ENCODE measurements at places on chromosomes 16 and 17.

DNA sequence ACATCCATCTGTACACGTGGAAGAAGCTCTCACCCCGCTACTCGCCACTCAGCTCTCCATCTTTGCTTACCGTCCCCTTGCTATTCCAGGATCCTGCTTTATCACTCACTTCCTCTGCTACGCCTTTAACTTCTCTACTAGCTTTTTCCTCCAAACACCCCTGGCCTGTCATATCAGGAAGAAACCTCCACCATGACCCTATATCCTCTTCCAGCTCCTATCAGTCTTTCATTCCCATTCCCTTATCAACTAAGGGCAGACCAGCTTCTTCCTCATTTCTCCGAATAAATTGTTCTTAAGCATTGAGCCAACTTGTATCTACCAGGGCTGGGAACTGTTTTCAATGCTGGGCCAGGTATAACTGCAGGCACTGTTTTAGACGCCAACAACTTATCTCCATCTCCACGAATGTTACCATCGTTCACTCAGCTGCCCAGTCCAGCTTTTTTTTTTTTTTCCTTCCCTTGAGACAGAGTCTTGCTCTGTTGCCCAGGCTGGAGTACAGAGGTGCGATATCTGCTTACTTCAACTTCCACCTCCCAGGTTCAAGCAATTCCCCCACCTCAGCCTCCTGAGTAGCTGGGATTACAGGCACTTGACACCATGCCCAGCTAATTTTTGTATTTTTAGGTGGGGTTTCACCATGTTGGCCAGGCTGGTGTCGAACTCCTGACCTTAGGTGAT lies 4.3 kb downstream of the IQCK start:
- DNase-seq: no peak

DNA sequence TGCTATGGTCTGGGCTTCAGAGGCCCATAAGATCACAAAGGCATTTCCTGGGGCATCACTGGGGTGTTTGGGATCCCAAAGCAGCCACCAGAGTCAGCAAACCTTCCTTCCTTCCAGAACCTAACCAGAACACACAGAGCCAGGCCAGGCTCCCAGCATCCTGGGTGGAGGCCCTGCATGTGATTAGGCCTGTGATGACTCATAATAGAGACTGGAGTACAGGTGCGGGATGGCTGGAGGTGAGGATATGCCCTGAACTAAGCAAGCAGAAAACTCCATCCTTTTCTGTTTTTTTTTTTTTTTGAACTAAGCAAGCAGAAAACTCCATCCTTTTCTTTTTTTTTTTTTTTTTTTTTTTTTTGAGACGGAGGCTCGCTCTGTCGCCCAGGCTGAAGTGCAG lies 17.7 kb upstream of the GFOD2 start:
- no peak for DNase-seq

DNA sequence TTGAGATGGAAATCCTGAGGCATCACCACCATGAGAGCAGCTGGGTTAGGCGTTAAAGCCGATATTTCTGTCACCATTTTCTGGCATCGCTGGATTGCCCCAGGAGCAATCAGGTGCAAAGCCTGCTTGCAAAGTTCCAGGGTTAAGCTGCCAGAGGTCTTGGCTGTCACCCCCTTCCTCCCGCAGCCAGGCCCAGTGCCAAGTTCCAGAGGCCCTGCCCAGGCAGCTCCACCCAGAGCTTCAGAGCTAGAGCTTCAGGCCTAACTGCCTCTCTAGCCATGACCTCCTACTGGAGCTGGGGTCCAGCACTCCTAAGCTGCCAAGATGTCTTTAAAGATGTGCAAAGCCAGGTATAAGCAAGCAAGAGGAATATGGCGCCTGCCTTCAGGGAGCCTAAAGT lies 8.8 kb upstream of the TMEM238L start:
- no peak for DNase-seq

DNA sequence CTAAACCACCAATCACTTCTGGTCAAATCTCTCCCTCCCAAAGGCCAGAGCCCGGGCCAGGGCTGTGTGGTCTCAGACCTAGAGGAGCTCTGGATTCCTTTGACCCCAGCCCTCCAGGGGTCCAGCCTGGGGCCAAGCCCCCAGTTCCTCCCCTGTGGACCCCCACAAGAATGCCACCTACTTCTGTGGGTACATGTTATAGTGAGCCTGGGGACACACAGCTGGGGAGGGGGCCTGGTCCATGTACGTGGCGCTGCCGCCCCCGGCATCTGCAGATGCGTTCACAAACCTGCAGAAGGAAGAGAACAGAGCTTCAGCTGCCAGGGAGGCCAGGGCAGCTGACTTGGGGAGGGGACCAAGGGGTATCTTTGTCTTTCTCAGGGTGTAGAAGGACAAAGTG lies 7.9 kb upstream of the GHDC start:
- no peak for DNase-seq

- no peak for DNase-seq
These were observed 5.8 kb upstream of the MYO1D start for GRCh38 chr17:32882734-32883133.

DNA sequence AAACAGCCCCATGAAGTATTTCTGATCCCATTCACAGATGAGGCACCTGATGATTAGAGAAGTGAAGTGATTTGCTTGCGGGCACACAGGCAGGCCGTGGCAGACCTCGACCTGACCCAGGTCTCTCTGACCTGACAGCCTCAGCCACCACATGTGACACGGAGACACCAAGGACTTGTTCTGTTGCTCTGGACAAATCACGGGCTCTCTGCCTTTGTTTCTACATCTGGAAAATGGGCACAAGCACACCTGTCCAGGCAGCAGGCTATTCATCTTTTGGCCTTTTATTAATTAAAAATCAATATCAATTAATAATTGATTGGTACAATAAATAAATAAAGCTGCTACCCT lies 3.4 kb downstream of the MAP3K14 start:
- DNase-seq: no peak

DNA sequence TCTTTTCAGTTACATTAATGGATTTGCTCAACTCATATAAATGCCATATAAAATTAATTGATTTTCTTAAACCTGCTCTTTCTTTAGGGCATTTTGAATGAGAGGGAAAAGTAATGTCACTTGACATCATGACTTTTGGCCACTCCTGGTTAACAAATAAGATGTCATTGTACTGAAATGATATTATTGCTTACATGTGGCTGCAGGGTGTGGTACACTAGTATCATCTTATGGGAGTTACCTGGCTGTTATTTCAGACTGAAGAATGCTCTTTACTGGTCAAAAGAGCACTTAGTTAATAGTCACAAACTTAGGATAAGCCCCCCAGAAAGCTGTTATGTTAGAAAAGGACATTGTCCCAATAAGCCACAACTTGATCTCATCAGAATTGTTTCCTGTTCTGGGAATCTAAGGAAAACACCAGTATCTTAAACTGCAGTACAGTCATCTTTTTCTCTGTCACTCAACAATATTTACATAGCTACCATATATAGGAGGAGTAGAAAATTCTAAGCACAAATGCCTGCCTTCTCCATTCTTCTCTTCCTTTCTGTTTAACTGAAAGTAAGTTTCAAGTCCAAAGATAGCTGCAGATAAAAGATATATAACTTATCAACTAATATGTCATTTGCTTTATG lies 53.9 kb upstream of the MRC2 start:
- DNase-seq: no peak

- no peak for DNase-seq
These were observed 736.5 kb downstream of the KCNJ2 start for GRCh38 chr17:70905796-70906195.

DNA sequence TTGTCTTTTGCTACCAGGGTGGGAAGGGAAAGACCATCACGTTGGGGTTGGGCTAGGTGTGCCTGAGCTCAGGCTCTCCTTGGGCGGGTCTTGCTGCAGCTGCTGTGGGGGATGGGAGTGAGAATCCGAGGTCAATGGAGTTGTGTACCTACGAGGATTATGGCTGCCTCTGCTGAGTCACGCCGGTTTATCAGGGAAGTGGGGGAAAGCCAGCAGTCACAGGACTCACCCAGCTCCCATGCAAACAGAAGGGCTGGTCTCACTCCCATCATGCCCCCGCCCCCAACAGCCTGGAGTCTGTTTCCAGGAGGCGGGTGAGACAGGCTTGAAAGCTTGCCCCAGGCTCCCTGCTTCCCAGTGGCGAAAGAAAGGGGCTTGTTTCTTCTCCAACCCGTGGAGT lies 1259.0 kb upstream of the GOT2 start:
- DNase-seq: no peak

- DNase-seq: peak; percentile 88
These were observed 17.8 kb upstream of the RAI1 start for GRCh38 chr17:17663160-17664063.

GRCh38 chr17:49602783-49603182 lies 27.1 kb downstream of the NXPH3 start:
- no peak for DNase-seq

DNA sequence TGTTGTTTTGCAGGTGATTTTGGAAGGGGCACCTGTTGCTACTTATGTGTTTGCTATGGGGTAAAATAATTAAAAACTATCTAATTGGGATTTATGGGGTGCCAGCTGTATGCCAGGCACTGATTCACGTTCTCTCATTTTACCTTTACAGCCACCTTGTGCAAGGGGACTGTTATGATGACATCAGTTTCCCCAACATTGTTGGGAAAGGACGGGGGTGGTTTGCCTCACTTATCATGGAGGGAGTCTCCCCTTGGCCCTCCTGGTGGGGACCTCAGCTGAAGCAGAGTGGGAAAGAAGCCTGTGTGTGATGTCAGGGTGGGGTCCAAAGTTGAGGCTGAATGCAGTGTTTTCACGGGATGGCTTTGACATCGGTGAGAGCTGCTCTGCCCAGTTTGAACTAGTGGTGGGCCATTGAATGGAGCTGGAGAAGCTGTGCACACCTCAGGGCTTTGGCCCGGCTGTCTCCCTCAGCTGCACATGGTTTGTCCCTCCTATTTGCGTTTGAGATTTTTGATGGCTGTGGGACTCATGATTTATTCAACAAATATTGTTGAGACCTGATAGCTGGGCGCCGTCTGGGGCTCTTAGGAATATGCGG lies 36.1 kb downstream of the CMIP start:
- no peak for DNase-seq

DNA sequence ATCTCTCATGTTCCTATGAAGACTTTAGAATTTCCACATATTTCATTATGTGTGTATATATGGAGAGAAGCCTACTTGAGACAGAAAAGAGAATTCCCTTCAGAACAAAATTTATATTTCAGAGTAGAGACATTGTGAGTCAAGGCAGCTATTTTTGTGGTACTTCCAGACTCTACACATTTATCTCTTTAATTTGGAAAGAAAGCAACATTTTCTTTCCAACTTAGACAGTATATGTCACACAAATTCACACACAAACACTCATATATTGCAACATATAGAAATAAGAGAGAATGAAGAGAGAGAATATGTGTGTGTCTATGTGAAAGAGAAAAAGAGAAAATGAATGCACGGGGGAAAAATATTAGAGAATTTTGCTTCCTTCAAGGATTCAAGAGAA lies 158.8 kb downstream of the CDH8 start:
- DNase-seq: no peak

DNA sequence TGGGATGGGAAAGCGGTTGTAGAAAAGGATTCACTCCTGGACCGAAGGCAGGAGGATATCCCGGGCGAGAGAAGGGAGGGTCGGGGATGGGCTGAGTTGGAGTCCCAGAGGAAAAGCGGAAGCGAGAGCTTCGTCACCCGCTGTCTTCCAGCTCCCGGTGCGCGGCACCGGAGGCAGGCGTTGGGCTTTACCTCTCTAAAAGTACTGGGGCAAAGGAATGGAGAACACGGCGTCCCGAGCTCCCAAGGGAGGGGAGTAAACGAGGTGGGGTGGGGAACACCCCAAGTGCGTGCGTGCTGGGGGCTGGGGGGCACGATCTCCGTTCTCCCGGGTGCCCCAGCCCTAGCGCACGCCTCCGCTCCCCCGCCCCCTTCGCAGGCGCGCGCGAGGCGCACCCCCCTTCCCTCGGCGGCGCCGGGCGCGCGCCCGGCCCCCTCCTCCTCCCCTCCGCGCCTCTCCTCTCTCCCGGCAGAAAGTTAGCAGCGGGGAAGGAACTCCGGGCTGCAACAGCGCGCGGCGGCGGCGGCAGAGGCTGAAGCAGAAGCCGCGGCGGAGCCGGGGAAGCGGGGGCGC lies at the start of gene HS3ST4:
TSS of gene HS3ST4 (plus strand) at position 441 of the 573 bp plus-strand sequence.
- DNase-seq: no peak

- DNase-seq: no peak
These were observed 9.5 kb downstream of the ZNF771 start for GRCh38 chr16:30416624-30417528.

- DNase-seq: no peak
These were observed 23.1 kb upstream of the MMD start for GRCh38 chr17:55444471-55445441.
